ENCODE measurements at places on chromosomes 13 and 19. TPM values are rescaled to one million over a fixed set of nuclear protein-coding genes. Genes with fewer than 3 reads are reported as not detected.

The VSTM2B gene
- not detected for total RNA-seq

The RSPH6A gene
- 0.40 TPM for total RNA-seq

The DNMT1 gene
- 52.1 TPM for total RNA-seq

The TMEM238 gene
- not detected for total RNA-seq

The PRSS57 gene
- total RNA-seq = not detected

The NLRP5 gene
- not detected for total RNA-seq

The LGALS4 gene
- 0.51 TPM for total RNA-seq

The PODNL1 gene
- 0.55 TPM for total RNA-seq

- H3K4me1 ChIP-seq = no peaks in the 10 kb centered on the region
- DNase-seq = no peak
- H3K4me3 ChIP-seq = no peak overlapping the region
- H3K27me3 ChIP-seq = no peaks in the 10 kb centered on the region
- no peak overlapping the region for H3K27ac ChIP-seq
- no peaks in the 10 kb centered on the region for H3K36me3 ChIP-seq
Observed at GRCh38 chr13:100566543-100566942, 22.0 kb downstream of the GGACT start.

DNA sequence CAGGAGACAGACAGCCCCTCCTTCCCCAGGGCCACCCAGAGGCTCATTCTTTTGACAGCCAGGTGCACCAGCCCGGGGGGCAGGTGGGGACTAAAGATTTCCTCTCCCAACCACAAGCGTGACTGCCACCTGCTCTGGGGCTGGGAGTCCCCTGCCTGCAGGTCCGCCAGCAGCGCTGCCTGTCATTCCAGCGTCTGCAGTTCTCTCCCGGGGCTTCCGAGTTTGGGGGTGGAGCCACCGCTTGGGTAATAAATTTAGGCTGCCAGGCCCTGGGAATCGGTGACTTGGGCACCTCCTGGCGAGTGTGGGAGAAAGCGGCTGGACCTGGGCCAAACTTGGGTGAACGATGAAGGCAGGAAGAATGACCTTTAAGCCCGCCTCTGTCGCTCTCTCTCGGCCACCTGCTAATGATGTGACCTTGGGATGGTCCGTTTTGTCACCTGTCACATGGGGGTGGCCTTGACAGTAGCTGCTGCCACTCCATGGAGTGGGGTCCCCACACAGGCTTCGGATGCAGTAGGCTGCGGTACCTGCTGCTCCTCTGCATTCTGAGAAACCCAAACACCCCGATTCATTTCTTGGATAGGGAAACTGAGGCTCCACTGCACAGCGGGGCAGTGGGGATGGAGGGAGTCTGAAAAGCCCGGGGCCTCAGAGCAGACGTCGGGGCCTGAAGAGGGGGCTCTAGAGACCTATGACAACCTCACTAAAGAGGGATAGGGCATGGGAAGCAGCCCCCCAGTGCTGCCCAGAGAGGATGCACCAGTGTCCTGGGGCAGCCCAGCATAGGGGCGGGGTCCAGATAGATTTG lies 12.8 kb downstream of the FUT6 start:
- H3K36me3 ChIP-seq = no peaks in the 10 kb centered on the region
- no peak overlapping the region for H3K4me3 ChIP-seq
- H3K27me3 ChIP-seq = no peaks in the 10 kb centered on the region
- no peak overlapping the region for H3K27ac ChIP-seq
- DNase-seq = no peak

DNA sequence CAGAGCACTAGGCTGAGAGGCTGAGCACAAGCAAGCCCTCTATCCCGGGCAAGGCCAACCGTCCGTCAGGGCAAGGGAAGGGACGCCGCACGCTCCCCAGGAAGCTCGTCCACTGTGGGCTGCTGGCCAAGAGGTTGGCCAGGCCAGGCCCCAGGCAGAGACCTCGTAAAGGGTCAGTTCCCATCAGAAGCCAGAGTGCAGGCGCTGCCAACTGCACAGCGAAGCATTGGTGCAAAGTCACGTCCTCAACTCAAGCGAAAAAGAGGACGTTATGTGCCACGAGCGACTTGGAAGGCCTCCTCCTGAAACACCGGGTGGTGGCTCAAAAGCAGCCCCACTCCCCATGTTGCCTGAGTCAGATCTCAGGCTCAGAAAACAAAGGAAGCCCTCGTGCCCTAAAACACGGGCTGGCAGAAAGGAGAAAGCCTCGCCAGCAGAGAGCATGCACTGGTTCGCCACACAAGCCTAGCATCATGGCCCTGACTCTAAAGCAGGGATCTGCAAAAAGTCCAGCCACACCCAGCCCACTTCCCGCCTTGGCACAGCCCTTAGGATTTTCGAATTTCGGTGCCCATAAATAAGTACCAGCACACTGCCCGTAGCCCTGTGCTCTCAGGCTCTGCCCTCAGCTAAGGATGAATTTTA lies 4.7 kb downstream of the AKAP8 start:
- H3K36me3 ChIP-seq = no peaks in the 10 kb centered on the region
- H3K27ac ChIP-seq = peak overlapping the region; percentile 50
- H3K4me3 ChIP-seq = no peak overlapping the region
- H3K4me1 ChIP-seq = peaks cover 4% of the 10 kb centered on the region
- no peaks in the 10 kb centered on the region for H3K27me3 ChIP-seq

- no peak within 1 kb of the TSS for H3K27ac ChIP-seq
- H3K4me1 ChIP-seq = no peaks in the 10 kb centered on the region
Observed at GRCh38 chr13:27792393-27793218, at the start of gene GSX1. GSX1 (plus strand) TSS chr13:27792483; CDS start chr13:27792691, 208 bp downstream.

GRCh38 chr13:48186722-48187121 lies 46.3 kb upstream of the ITM2B start:
- H3K27me3 ChIP-seq = no peaks in the 10 kb centered on the region
- H3K4me1 ChIP-seq = no peaks in the 10 kb centered on the region
- no peaks in the 10 kb centered on the region for H3K36me3 ChIP-seq
- DNase-seq = no peak
- no peak overlapping the region for H3K4me3 ChIP-seq

DNA sequence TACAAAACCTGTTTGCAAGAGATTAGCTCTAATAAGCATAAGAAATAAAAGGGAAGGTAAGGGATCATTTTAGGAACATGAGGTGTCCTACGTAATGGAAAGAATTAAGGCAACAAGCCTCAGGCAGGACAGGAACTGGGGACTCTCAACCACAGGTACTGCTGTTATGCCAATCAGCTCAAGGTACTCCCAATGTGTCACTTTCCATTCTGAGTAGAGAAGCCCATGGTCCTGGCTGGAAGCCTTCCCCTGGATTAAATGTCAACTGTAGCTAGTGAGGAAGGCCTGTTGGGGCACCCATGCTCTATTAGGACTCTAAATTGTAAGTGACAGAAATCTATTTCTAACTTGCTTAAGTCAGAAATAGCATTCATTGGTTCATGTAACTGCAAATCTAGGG lies 134.6 kb downstream of the DPF1 start:
- no peak for DNase-seq
- H3K4me1 ChIP-seq = no peaks in the 10 kb centered on the region
- no peaks in the 10 kb centered on the region for H3K36me3 ChIP-seq
- no peaks in the 10 kb centered on the region for H3K27me3 ChIP-seq
- no peak overlapping the region for H3K27ac ChIP-seq

DNA sequence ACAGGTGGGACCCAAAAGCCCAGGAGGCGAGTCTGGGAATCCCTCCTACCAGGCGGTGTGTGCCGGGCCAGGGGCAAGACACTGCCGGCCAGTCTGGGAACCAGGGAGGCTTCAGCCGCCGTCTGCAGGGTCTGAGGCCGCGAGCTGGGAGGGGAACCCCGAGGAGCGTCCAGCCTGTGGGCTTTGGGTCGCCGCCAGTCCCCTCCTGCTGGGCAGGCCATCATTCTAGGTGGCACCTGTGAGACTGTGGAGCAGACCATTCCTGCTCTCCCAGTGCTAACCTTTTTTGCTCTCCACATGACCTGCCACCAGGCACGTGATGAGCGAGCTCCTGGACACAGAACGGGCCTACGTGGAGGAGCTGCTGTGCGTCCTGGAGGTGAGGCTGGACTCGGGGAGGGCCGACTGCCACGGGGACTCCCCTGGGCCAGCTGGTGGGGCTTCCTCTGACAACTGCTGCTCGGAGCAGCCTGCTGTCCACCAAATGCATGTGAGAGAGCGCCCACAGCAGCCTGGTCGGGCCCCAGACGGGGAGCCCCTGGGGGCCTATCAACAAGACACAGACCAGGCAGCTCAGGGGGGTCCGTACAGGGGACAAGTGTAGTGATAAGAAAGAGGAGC lies 24.6 kb upstream of the F7 start:
- no peaks in the 10 kb centered on the region for H3K4me1 ChIP-seq
- no peak overlapping the region for H3K4me3 ChIP-seq
- H3K36me3 ChIP-seq = no peaks in the 10 kb centered on the region
- DNase-seq = no peak

DNA sequence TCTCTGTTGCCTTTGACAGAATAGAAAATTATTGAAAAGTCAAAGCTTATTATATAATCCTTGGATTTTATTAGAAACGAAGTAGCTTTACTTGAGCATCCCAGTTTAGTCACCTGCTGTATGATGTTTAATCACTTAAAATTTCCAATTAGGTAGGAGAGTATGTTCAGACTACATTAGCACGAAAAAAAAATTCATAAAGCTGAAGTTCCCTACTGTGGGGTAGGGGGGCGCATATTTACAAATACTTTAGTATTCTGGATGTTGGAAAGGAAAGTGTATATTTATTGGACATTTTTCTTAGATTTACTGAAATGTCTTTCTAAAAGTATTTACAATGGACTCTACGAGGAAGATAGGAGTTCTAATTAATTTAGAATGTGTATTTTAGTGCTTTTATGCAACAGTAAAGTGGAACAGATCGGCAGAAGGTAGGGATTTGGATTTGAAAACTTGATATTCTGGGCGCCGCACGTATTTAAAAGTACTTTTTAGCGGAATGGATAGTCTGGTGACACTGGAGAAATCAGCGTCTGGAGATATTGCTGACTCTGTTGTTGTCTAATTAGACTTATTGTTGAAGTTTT lies 1.9 kb downstream of the CDK8 start:
- H3K27ac ChIP-seq = no peak overlapping the region
- no peaks in the 10 kb centered on the region for H3K27me3 ChIP-seq
- no peak overlapping the region for H3K4me3 ChIP-seq
- DNase-seq = no peak

GRCh38 chr19:44648631-44649251 lies 5.0 kb downstream of the PVR start:
- no peak overlapping the region for H3K4me3 ChIP-seq
- DNase-seq = no peak
- peaks cover 11% of the 10 kb centered on the region for H3K4me1 ChIP-seq
- no peak overlapping the region for H3K27ac ChIP-seq

GRCh38 chr19:13849991-13850909 lies 26.7 kb upstream of the NANOS3 start:
- DNase-seq = peak; percentile 79
- peaks cover 35% of the 10 kb centered on the region for H3K4me1 ChIP-seq
- no peaks in the 10 kb centered on the region for H3K36me3 ChIP-seq
- H3K27ac ChIP-seq = peak overlapping the region; percentile 100

GRCh38 chr19:29491491-29491890 lies 34.3 kb upstream of the VSTM2B start:
- H3K4me3 ChIP-seq = no peak overlapping the region
- no peak for DNase-seq
- H3K36me3 ChIP-seq = no peaks in the 10 kb centered on the region

DNA sequence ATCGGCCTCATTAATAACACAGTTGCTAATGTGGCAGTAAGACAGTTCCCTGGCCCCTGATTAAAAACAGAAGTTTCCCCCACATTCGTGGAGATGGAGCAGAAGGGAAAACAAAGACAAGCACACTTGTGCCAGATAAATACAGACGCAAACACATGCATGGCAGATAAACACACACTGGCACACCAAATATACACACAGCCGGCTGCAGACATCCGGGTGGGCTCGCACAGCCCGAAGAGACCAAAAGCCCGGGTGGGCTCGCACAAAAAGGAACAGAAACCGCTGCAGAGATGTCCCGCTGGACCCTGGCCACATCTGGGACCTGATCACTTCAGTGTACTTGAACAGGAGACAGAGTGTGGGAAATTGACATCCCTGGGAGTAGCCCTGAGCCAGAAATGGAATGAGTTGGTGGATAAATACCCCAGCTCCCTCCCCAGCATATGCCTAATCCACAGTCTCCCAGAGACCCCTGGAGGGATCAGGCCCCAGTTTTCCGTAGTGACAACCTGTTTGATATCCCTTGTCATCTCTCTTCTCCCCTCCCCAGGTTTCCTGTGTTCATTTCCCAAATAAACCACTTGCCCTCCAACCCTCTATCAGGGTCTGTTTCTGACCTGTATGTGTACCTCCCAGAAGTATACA lies 36.0 kb upstream of the ADGRE5 start:
- H3K4me3 ChIP-seq = no peak overlapping the region
- H3K27me3 ChIP-seq = no peaks in the 10 kb centered on the region
- DNase-seq = no peak
- peaks cover 7% of the 10 kb centered on the region for H3K4me1 ChIP-seq
- H3K36me3 ChIP-seq = no peaks in the 10 kb centered on the region
- no peak overlapping the region for H3K27ac ChIP-seq
